ENCODE measurements at places on chromosomes 5 and 9.

DNA sequence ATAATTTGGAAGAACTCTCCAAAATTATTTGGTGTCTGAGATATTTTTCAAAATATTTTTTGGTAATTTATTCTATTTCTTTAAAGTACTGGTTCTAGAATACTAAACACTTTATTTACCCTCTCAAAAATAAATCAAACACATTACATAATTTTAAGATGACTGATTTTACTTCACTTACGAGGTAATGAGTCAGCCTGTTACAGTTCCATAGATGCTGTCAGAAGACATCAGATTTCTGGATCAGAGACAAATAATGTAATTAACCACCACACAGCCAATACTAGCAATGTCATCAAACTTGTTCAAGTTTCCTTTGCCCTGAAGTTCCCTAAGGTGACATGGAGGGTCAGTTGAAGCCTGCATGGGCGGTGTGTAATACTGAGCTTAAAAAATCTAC, 106.1 kb upstream of the CDH9 start:
- no peak for DNase-seq

- no peak for DNase-seq
These were observed 68.0 kb upstream of the SGCD start for GRCh38 chr5:156258934-156259333.

DNA sequence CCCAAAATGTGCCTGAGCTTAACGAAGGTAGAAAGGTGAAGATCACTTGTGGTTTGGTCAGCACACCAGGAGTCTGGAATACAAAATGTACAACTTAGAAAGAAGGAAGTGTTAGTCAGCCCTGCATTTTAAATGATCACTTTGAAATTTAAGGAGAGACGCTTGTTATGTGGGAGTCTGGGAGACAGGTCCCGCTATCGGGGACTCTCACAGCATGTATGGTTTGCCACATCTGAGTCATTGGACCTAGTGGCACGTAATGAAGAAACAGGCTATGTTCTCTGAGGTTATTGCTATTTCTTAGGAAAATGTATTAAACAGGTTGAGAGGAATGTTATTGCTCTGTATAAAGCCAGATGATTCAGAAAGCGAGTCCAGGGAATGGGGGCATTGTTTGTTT, 2362.5 kb upstream of the WWC1 start:
- DNase-seq, result no peak

GRCh38 chr5:72822944-72823343, 6.5 kb downstream of the TNPO1 start:
- no peak for DNase-seq

DNA sequence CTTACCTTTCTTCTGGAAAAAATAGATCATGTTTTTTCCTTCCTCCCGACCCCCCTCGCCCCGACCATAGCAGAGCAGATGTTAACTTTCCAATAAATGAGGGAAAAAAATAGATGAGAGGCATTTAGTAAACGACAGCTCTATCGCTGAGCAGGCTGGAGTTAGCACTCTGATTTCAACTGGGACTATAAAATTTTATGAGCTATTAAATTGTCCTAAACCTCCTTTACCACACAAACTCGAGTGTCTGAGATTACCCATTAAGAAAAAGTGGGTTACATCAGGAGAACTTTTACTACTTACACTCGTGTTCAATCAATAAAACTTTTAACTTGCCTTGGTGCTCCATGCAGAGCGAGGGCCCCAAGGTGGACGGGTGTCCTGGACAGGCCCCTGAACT, 59.8 kb upstream of the RNU6ATAC start:
- no peak for DNase-seq

GRCh38 chr9:101014566-101014965, 14.0 kb upstream of the PLPPR1 start:
- DNase-seq, result no peak

GRCh38 chr5:178560911-178561310, 29.3 kb downstream of the COL23A1 start:
- DNase-seq, result no peak

DNA sequence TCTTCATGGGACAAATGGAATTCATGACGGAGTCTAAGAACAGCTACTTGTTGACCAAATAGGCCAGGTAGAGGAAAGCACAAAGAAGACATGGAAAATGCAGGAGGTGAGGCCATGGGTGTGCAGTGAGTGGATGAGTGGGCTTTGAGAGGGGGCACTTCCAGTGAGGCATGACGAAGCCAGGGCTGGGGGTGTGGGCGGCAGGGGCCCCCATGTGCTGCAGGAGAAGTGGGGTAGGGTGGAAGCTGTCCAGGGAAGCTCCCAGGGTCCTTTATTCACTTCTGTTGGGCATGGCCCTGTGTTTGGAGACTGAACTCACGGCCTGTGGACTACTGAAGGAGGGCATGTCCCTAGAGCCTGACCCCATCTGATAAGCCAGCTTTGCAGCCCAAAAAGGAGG, 127.6 kb upstream of the SLC25A48 start:
- DNase-seq, result no peak

DNA sequence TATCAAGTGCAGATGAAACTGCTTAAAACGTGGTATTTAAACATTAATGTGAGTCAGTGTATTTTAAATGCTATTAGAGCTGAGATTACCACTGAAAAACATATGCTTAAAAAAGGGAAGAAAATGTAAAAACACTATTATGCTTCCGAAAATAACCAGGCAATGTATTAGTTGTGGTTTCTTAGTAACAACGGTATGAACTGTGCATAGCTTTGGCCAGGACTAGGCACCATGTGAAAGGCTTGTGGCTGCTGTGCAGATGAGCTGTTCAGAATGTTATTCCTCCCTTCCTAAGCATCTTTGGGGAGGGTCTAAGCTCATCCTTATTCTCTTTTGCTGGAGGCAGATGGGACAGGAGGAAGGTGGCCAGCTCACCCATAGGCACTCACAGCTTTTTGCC, 84.9 kb downstream of the NTRK2 start:
- DNase-seq, result no peak

DNA sequence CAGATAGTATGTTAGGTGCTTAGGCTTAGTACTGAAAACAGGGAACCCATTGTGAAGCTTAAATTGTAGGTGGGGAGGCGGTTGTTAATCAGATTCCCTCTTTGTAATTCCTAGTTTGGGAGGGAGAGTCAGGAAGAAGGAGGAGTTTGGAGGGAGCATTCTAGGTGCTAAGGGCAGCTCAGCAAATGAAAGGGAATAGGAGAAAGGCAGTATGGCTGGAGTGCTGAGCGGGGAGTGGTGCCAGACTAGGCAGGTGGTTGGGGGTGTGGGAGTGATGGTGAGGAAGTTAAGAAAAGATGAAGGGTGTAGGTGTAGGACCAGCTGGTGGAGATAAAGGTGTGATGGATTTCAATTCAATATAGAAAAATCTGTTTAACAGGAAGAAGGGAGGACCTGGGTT, 11.1 kb upstream of the GARNL3 start:
- no peak for DNase-seq

- no peak for DNase-seq
These were observed 72.1 kb upstream of the ARAP3 start for GRCh38 chr5:141753971-141754713.

DNA sequence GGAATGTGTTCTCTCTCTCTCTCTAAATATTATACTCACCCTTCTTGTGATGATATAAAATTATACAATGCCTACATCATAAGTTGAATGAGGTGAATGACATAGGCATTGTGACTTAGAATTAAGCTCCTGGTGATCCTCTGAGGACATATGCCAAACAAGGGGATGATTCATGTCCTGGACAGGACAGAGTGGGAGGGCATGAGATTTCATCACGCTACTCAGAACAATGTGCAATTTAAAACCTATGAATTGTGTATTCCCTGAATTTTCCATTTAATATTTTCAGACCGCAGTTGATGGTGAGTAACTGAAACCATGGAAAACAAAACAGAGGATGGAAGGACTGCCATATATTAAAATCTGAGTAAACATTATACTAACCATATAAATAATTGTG, 782.2 kb upstream of the NUDT12 start:
- no peak for DNase-seq

GRCh38 chr9:134372581-134373267, 46.5 kb downstream of the RXRA start:
- no peak for DNase-seq

- no peak for DNase-seq
These were observed 42.2 kb downstream of the NIPAL4 start for GRCh38 chr5:157502143-157502647.

DNA sequence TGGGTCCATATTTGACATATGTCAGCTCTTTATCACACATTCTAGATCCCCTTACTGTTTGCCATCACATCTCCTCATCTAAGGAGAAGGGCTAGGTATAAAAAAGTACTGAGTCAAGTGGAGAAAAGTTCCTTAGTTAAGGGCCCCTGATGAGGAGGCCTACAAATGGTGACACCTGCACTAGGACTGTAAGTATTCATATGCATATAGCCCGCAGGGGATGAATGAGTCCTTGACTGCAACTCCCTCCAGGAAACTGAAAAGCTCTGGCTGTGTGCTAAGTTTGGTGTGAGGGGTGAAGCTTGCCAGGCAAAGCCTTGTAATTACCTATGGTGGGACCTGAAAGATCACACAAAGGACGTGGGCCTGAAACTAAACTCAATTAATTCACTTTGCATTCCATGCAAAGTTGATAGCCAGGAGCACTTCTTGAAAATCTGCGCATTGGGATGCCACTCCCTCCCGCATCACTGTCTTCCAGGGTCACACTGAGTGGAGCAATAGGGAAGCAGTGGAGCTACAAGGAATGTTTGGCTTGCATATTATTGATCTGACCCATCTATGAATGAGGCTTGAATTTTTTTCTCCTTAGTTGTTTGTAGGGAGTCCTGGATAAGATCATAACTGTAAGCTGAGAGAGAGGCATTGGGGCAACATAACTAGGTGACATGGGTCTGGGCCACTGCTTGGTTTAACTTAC, 11.9 kb upstream of the EQTN start:
- DNase-seq, result no peak

DNA sequence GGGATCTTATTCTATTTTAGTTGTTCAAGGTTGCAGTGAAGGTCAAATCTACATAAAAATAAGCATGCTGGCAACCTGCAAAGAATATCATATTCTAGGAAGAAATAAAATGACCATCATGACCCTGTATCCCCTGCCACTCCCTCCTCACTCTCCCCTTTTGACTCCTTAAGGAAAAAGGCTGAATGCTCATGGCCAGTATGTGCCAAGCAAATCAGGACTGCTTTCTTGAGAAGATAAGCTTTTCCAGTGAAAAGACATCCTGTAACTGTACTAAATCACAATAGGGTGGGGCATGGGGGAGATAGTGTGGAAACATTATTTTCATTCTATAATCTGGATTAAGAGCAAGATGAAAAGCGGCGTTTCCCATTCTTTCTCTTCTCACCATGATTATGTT, 100.6 kb upstream of the LIFR start:
- DNase-seq, result no peak

Measured in NCI-H187 treated with DMSO at 0.1 percent for 48 hours (cell line).